ENCODE measurements at places on chromosomes 1 and 21.

DNA sequence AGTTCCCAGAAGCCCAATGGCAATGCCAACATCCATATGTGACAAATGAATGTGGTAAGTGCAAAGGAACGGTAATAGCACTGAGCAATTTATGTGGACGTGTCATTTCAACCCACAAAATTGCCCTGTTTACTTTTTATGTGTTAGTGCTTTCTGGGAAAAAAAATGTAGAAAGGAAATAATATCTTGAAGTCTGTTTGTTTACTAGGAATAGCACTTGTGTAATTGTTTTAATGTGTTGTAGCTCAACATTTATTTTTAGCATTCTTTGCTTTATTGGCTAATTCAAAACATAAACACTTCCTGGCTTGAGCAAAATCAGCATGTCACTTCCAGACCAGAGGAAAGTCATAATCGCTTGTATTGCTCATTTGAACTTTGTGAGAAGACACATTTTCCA is 224.8 kb upstream of the KCNK2 start:
- DNase-seq, result no peak

GRCh38 chr1:29245876-29246275 is 9.6 kb downstream of the PTPRU start:
- DNase-seq, result no peak

GRCh38 chr1:1110561-1110971 is 5.3 kb downstream of the C1orf159 start:
- no peak for DNase-seq

- DNase-seq, result no peak
Measured at GRCh38 chr1:183694755-183695154, 41.6 kb upstream of the APOBEC4 start.

DNA sequence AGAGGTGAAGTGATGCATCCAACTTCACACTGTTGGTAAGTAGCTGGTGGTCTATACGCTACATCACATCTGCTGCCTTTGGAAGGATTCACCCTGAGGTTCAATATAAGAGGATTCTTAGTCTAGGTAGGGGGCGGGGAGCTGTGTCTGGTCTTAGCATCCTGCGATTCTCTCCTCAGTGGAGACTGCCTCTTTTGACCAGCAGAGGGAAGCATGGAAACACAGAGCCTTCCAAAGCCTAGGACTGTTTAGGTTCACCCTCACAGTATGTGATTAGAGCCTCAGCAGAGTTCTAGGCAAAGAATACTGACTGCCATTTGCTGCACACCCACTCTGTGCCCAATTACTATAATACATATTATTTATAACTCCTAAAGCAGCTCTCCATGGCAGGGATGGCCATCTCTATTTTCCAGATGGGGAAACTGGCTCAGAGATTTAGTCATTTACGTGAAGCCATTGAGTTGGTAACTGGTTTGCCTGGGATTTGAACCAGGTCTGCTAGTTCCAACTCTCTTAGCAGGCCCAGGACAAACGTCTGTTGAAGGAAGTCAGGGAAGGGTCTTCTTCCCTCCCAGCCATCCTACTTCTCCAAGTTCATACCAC is 28.9 kb upstream of the EFCAB14 start:
- peak; percentile 65 for DNase-seq

GRCh38 chr1:109946511-109946910 is 35.9 kb downstream of the CSF1 start:
- DNase-seq, result no peak

GRCh38 chr21:37849506-37850102 is 66.7 kb downstream of the KCNJ6 start:
- no peak for DNase-seq

DNA sequence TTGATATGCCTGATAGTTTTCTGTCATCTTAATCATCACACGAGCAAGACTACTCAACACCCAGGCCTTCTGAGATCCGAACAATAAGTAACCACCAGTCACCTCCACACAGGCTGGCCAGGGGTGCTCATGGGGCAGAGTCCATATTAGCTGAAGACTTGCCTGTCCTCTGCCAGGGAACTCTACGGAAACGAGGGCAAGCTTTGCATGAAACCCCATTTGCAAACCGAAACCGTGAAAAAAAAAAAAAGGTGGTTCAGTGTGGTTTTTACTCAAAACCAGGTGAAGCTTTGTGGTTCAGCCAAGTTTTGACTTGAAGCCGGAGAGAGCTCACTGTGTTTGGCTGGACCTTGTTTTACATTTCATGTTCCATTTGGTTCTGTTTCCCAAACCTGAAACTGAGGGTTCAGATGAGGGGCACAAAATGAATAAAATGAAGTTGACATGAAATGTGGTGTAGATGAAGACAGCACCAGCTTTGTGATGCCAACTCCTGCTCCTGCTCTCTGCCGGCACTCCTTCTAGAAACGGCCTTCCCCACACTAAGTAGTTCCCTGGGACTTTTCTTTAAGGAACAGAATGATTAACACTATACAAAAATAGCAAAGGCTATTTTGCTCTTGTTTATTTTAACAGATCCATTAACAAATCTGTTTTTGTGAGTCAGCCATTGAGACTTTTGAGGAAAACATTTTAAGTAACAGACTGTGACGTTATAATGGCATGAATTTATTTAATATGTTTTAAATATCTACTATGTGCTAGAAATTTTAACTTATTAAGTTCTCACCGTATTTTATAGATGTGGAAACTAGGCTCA is 74.7 kb downstream of the RUNX1 start:
- no peak for DNase-seq

GRCh38 chr1:198788561-198789064 is 149.8 kb downstream of the PTPRC start:
- peak; percentile 29 for DNase-seq
